ENCODE measurements at places on chromosomes 6 and 20. TPM values are rescaled to one million over a fixed set of nuclear protein-coding genes. Genes with fewer than 3 reads are reported as not detected.

PAX1 gene
- 0.23 TPM for total RNA-seq

DSTN gene
- 167 TPM for total RNA-seq

HLA-DRB5 gene
- total RNA-seq: 1.8 TPM

CST7 gene
- total RNA-seq: 11.2 TPM

BPIFB1 gene
- not detected for total RNA-seq

GLP1R gene
- total RNA-seq: 0.82 TPM

GTSF1L gene
- total RNA-seq: not detected

ARMH2 gene
- total RNA-seq: not detected

MOCS1 gene
- 16.2 TPM for total RNA-seq

UBE2J1 gene
- total RNA-seq: 33.3 TPM
